ENCODE measurements at places on chromosomes 13 and 19.
A peak's percentile ranks its signal among the peaks of the same experiment; 100 is the strongest.

DNA sequence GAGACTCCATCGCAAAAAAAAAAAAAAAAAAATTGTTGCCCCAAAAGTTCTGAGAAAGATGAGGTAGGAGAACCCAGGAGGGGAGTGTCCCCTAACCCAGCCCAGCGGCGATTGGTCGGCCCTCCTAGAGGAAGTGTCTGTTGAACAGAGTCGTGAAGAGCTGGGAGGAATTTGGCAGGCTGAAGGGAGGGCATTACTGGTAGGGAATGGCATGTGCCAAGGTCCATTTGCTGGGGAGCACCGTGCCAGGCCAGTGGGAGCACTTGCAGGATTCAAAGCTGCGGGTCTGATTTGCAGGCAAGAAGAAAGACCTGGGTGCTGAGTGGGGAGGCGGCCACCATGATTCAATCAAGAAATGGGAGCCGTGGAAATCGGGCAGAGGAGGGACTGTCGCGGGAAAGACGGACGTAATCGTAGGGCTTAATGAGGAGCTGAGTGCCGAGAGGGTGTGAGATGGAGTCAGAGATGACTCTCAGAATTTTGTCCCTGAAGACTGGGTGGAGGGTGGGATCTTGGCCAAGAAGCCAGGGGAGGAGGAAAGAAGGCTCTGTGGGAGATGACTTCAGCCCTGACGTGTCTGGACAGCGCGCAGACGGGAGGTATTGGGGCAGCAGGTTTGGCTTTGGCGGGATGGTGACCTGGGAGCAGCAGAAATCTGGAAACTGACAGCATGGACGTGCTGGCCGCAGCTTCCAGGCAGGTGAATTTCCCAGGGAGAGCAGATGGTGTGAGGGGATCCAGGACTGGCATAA is 15.4 kb downstream of the CERS4 start:
- DNase-seq = no peak

- no peak for DNase-seq
These were observed 10.7 kb downstream of the MZT1 start for GRCh38 chr13:72716776-72717175.

GRCh38 chr13:47408546-47409319 is 511.9 kb upstream of the HTR2A start:
- DNase-seq = no peak

GRCh38 chr19:30754162-30754561 is 382.0 kb downstream of the ZNF536 start:
- DNase-seq = no peak

- no peak for DNase-seq
These were observed 9.3 kb downstream of the TPT1 start for GRCh38 chr13:45331692-45332035.

GRCh38 chr19:6233056-6233826 is 46.5 kb downstream of the MLLT1 start:
- no peak for DNase-seq

DNA sequence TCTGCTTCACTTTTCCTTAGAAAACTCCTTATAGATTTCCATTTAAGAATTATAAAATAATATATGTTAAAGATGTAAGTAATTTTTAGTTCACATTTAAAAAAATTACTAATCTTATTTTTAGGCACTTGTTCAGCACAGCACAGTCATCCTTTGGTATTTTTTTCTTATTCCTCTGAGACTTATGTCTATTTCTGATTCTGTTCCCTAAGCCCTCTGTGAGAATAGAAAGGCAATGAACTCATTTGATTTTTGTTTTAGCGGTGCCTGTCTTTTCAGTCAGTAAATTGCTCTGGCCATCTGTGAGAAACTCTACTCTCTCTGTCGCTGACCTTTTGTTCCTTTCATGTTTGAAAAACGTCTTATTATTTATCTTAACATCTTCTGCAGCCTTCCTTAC is 168.1 kb downstream of the PCDH17 start:
- DNase-seq = no peak

- no peak for DNase-seq
These were observed 2.1 kb upstream of the KLHL26 start for GRCh38 chr19:18634612-18635297.

DNA sequence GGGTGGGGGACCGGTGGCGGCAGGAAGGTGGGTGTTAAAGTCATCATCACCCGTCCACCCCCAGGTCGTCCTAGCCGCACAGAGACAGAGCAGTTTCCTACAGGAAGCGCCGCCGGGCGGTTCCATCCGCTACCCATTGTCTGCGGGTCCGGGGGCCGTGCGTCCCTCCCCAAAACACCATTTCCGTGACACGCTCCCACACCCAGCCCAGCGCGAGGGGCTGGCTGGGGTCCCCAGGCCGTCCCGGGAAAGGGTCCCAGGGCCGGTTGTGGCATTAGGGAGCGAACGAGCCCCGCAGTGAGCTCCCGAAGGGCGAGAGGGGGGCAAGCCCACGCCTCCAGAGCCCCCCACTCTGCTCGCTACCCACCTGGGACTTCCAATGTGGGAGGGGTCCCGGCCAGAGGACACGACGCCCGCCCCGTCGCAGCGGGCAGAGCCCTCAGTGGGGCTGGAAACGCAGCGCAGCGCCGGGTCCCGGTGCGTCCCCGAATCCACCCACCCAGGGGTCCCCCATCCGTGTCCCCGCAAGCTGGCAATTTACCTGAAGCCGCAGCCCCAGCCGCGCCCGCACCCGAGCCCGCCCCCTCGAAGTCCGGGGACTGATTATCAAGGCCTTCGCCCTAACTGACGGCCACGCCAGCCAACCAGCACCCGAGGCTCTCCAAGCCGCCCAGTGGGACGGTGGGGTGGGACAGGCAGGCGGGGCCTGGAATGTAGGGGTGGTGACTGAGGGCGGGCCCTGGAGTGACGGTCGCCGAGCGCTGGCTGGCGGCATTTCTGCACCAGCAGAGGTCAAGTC is at the start of gene KANK3:
TSS of gene KANK3 (minus strand) at position 579 of the 799 bp plus-strand sequence. CDS start 5,434 bp downstream, outside the sequence.
- peak; percentile 83 for DNase-seq

DNA sequence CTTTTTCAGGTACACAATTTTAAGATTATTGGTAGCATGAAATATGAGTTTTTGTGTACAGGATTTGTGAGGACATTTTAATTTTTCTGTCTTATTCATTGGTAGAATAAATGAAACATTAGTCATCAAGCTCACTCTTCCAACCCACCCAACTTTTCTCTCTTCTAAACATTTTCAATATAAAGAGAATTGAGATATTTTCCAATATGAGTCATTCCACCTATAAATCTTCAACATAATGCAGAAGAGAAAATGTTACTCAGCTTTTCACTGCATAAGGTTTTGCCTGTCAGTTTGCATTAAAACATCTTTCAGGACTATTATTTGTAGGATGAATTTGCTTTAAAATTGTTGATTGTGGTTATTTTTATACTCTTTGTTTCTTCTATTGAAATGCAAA is 330.7 kb downstream of the PCDH20 start:
- DNase-seq = no peak

DNA sequence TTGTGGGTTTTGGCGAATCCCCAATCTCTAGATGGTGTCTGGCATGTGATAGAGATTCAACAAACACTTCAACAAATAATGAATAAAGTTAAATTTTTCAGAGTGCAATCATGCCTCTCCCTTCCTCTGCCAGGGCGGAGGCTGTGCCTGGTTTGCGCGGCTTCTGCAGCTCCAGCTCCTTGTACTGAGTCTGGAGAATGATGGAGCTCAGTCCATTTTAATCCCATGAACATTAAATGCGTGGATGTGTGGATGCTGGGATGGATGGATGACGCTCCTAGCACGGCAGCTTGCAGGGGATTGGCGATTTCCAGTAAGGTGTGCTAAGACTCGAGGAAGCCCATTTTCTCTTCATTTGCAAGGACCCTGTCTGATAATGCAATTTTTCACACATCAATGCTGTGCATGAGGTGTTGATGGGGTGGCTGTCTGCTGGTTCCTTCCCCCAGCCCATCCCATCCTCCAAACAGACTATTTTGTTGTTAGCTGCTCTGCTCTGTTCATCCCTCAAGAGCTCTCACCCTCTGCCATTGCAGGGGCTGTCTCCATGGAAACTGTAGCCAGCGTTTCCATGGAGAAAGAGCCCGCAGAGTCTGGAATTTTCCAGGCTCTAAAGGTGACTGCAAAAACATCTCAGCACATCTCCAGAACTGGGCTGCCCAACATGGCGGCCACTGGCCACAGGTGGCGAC is 92.6 kb upstream of the PEG3 start:
- no peak for DNase-seq

- no peak for DNase-seq
These were observed 58.7 kb upstream of the NBEA start for GRCh38 chr13:34883396-34883795.

- DNase-seq = no peak
These were observed 171.5 kb downstream of the DLEU7 start for GRCh38 chr13:50672025-50672424.

- peak; percentile 8 for DNase-seq
These were observed 78.3 kb downstream of the CYSLTR2 start for GRCh38 chr13:48731957-48732569.

GRCh38 chr19:30076751-30077670 is 135.0 kb downstream of the URI1 start:
- DNase-seq = no peak

- DNase-seq = no peak
These were observed 13.7 kb upstream of the MAP3K10 start for GRCh38 chr19:40177286-40178070.

GRCh38 chr13:114054264-114054663 is 78.2 kb downstream of the RASA3 start:
- no peak for DNase-seq

DNA sequence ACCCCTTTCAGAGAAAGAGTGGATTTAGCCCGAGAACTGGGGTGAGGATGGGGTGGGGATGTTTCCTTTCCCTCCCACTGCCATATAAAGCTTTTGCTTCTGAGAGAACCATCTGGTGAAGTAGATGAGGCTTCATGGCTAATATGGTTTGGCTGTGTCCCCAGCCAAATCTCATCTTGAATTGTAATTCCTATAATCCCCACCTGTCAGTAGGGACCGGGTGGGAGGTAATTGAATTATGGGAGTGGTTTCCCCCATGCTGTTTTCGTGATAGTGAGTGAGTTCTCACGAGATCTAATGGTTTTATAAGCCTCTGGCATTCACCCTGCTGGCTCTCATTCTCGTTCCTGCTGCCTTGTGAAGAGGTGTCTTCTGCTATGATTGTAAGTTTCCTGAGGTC is 270.9 kb downstream of the LMO7 start:
- DNase-seq = no peak

- DNase-seq = no peak
These were observed 53.8 kb downstream of the KLF2 start for GRCh38 chr19:16378291-16378889.

- no peak for DNase-seq
These were observed 44.0 kb downstream of the WDFY2 start for GRCh38 chr13:51628059-51628852.

GRCh38 chr13:79226938-79227337 is 179.1 kb downstream of the RBM26 start:
- no peak for DNase-seq

DNA sequence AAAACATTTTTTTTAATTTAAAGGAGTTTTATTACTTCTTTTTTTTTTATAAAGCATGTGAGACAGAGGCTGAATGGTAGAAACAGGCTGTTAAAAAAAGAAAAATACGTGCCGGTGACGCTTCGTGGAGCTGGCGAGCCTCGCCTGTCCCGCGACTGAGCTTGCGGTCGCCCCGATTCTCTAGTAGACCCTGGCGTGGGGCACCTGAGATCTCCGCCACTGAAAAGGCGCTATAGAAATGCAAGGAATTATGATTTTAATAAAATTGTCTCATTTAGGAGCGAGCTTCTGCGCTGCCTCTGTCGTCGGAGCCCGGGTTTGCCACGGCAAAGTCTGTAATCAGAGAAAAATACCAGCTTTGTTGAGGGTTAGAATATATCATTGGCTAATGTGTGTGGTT is 18.4 kb downstream of the NFIX start:
- DNase-seq = no peak

GRCh38 chr19:1313695-1314613 is 28.3 kb downstream of the EFNA2 start:
- no peak for DNase-seq

GRCh38 chr19:45421947-45422498 is 1.7 kb downstream of the ERCC1 start:
- no peak for DNase-seq

DNA sequence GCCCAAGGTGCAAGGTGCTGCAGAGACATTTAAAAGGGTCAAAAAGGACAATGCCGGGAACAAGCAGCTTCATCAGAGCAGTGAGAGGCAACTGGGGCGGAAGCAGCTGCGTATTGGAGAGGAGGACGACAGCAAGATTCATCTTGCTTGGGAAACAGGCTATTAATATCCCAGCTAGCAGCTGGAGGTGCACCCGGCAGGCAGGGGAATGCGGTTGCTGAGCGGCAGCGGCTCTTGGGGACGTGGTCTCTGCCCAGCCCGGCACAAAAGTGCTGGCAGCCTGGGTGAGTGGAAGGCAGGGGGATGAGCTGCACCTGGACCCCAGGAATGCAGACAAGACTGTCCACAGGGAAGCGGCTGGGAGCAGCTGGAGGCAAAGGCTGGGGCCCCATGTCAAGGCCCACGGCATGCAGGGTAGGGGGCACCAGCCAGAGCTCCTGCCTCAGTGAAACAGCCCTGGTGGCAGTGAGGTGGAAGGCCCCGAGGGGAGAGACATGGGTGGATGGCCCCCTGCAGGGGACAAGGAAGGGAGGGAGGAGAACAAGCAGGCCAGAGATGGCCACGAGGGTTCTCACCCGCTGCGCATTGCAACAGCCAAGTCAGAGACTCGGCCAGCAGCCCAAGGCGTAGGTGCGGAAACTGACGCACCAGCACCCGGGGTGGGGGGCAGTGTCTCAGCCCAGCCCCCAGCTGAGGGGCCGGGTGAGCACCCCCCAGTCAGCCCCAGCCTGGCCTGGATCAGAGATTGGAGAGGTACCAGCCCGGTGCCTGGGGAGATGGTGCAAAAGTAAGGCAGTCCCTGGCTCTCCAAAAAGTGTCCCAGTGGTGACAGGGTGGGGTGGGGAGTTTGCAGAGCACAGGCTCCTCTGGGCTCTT is 34.4 kb downstream of the PEPD start:
- no peak for DNase-seq

DNA sequence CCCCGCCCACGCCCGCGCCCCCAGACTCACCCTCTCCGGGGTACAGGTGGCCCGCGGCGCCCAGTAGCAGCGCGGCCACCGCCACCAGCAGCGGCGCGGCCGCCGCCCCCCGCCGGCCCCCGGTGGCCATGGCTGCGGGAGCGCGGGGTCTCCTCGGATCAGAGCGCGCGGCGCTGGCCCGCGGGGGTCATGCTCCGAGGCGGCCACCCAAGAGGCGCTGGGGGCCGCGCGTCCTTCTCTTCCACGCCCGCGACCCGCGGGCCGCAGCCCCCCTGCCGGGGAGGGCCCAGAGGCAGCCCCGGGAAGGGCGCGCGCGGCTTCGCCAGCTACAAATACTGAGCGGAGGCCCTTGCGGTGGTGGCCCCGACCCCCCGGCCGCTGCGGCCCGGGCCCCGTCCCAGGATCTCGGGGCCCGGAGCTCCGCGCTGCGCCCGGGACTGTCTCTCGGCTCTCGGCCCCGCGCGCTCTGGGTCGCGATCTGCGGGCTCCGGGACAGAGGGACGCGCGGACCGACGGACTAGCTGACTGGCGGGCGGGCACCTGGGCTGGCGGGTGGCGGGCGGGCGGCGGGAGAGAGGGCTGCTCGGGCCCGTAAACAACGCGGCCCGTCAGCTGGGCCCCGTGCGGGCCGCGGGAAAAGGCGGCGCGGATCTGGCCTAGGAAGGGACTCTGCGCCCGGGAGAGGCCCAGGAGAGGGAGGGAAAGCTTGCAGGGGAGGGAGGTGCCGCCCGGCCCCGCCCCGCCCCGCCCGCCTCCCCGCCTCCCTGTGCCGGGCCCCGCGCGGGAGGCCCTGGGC is at the start of gene INSR:
TSS of gene INSR (minus strand) at position 653 of the 796 bp plus-strand sequence. CDS start at position 130, 523 bp downstream.
- peak; percentile 8 for DNase-seq

- no peak for DNase-seq
These were observed 202.4 kb downstream of the LMO7 start for GRCh38 chr13:75838366-75839005.
